Esophagus muscularis mucosa (tissue), 4 donors: ENCODE measurements at places on chromosomes 7 and 10. TPM values are rescaled to one million over a fixed set of nuclear protein-coding genes. Genes with fewer than 3 reads are reported as not detected.

AGBL3 gene
- 1.2 TPM for total RNA-seq

SPOCK2 gene
- total RNA-seq, result 8.8 TPM

ZNF239 gene
- 5.6 TPM for total RNA-seq

STAMBPL1 gene
- 27.4 TPM for total RNA-seq

RNF32 gene
- 0.29 TPM for total RNA-seq

ANXA8L1 gene
- not detected for total RNA-seq

ZFYVE27 gene
- 16.3 TPM for total RNA-seq

ACTR3C gene
- 5.0 TPM for total RNA-seq

CPA2 gene
- total RNA-seq, result not detected

UNC5B gene
- total RNA-seq, result 3.7 TPM

DMBT1 gene
- not detected for total RNA-seq

CARD11 gene
- total RNA-seq, result 0.26 TPM

ASB10 gene
- not detected for total RNA-seq

INA gene
- 2.5 TPM for total RNA-seq

OR2A7 gene
- 1.2 TPM for total RNA-seq

PUS7 gene
- 7.1 TPM for total RNA-seq

PRKCQ gene
- 9.4 TPM for total RNA-seq

HOXA10 gene
- not detected for total RNA-seq

GCK gene
- 2.8 TPM for total RNA-seq

SNCG gene
- total RNA-seq, result 32.9 TPM

KLF14 gene
- not detected for total RNA-seq

RBP3 gene
- total RNA-seq, result not detected

WNT8B gene
- total RNA-seq, result not detected

ADAMTS14 gene
- total RNA-seq, result 0.13 TPM

TMEM243 gene
- 19.1 TPM for total RNA-seq

CWF19L1 gene
- total RNA-seq, result 12.3 TPM
